ENCODE measurements at places on chromosomes 7 and 10. TPM values are rescaled to one million over a fixed set of nuclear protein-coding genes. Genes with fewer than 3 reads are reported as not detected.

The AEBP1 gene
- 15.5 TPM for total RNA-seq

The INHBA gene
- total RNA-seq, result 38.9 TPM

The CALCR gene
- total RNA-seq, result not detected

The FANK1 gene
- total RNA-seq, result 10.0 TPM

The SLC16A9 gene
- total RNA-seq, result 0.55 TPM

The LRRN3 gene
- 2.1 TPM for total RNA-seq

The APBB1IP gene
- total RNA-seq, result 2.2 TPM

The OGDHL gene
- 0.14 TPM for total RNA-seq

The LEP gene
- 0.09 TPM for total RNA-seq

The ATOH7 gene
- total RNA-seq, result not detected
